Astrocyte (in vitro differentiated cells and primary cell): ENCODE measurements at places on chromosomes 12 and 14.
A peak's percentile ranks its signal among the peaks of the same experiment; 100 is the strongest.

GRCh38 chr14:105184461-105184860 is 3.3 kb upstream of the NUDT14 start:
- DNase-seq = no peak

DNA sequence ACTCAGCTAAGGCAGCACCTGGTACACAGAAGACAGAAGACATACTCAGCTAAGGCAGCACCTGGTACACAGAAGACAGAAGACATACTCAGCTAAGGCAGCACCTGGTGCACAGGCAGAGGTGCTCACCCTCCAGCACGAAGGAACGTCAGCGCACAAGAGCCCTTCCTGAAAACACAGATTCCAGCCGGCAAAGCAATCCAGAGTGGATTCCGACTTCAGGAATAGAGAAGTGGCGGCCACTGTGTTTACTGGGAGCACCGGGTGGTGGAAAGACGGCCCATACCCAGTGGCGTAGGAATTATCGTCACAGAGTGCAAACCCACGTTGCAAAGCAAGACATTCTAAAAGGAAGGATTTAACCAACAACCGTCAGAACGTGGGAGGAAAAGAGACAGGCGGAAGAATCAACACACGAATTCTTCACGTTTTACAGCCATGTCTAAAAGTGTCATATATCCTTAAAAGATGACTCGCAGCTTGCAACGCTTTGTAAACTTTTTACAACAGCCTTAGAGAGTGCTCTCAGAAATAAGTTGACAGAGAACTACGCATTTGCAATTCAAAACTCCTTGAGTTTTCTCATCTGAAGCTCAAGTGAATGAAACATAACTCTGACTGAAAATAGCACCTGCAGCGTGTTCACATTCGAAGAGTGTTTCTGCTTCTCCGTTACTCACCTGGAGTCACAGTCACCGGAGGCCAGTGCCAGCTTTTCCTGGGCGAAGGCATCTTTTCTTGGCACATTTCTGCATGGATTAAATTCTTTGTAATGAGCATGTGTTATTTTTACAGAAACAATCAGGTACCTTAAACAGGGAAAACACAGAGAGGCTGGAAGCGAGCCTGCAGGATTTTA is 55.8 kb upstream of the GALNT9 start:
- DNase-seq = no peak

- peak; percentile 23 for DNase-seq
These were observed 127.0 kb downstream of the ERC1 start for GRCh38 chr12:1117970-1118563.

GRCh38 chr14:104293851-104294627 is 155.7 kb downstream of the KIF26A start:
- no peak for DNase-seq

DNA sequence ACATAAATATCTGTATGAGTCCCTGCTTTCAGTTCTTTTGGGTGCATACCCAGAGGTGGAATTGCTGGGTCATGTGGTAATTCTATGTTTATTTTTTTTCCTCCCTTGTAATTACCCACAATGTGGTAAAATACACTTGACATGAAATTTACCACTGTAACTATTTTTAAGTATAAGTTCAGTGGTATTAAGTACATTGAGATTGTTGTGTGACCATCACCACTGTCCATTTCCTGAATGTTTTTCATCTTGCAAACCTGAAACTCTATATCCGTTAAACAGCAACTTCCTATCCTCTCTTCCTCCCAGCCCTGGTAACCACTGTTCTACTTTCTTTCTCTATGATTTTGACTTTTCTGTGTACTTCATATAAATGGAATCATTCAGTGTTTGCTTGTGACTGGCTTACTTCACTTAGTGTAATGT is 51.4 kb downstream of the BORCS5 start:
- no peak for DNase-seq

- no peak for DNase-seq
These were observed 274.7 kb downstream of the ZFP36L1 start for GRCh38 chr14:68518166-68518565.

DNA sequence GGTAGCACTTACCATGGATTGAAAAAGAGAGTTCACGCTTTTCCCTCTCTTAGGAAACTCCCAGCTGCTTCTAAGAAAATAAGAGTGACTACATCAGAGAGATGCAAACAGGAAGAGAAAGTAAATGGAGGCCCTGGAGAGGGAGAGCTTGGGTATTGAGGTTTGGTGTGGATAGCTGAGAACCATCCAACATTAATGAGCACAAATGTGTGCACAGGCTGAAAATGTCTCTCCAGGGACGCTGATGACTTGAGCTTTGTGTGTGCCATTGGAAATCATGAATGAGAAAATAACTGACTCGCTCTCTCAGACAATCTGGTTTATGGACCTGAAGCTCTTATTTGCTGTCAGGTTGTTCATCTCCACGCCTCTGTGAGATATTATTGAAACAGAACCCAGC is 318.8 kb downstream of the NRXN3 start:
- no peak for DNase-seq

DNA sequence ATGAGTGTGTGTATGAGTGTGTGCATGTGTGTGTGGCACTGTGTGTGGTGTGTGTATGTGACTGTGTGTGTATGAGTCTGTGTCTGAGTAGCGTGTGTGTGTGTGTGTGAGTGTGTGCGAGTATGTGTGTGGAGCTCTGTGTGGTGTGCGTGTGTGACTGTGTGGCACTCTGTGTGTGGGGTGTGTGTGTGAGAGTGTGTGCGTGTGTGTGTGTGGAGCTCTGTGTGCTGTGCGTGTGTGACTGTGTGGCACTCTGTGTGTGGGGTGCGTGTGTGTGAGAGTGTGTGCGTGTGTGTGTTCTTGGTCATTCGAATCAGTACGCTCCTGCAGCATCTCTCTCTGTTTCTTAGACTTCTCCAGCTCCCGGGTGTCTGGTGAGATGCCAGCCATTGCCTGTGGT is 76.9 kb upstream of the TMEM132C start:
- no peak for DNase-seq

GRCh38 chr12:43237238-43237879 is 314.6 kb downstream of the ADAMTS20 start:
- no peak for DNase-seq

DNA sequence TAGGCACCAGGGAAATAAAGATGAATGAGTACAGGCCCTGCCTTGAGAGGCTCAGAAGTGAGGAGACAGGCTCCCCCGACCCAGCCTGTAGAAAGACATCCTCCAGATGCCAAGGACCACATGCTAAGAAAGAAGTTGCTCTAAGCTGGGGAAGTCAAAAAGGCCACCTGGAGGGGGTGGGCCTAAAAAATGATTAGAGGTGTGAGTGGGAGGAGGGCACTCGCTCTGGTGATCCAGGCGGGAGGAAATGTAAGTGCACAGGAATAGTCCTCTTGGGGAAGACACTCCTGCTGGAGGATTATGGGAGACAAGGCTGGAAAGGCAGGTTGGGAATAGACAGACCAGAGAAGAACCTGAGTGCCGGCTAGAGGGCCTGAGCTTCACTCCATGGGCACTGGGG is 32.2 kb downstream of the SMUG1 start:
- no peak for DNase-seq

DNA sequence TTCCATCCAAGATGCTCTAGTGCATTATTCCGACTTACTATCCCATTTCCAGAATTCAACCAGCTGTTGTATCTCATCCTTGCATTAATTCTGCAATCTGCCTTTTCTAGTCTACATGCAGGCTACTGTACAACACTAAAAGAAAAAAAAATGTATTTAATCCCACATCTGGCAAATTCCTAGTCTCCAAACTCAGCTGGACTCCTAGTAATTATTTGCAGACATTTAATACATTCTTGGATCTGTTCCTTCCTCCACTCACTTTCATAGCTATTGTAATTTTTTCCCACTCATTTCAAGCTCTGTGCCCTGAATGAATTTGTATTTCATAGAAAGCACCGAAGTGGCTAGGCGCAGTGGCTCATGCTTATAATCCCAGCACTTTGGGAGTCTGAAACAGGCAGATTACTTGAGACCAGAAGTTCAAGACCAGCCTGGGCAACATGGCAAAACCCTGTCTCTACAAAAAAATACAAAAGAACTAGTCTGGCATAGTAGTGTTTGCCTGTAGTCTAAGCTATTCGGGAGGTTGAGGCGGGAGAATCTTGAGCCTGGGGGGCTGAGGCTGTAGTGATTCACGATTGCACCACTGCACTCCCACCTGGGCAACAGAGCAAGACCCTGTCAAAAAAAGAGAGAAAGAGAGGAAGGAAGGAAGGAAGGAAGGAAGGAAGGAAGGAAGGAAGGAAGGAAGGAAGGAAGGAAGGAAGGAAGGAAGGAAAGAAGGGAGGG is 39.5 kb upstream of the YAF2 start:
- DNase-seq = no peak

- DNase-seq = no peak
These were observed 71.3 kb downstream of the TSPAN11 start for GRCh38 chr12:30997685-30998440.
